ENCODE measurements at places on chromosomes 16 and 17.

DNA sequence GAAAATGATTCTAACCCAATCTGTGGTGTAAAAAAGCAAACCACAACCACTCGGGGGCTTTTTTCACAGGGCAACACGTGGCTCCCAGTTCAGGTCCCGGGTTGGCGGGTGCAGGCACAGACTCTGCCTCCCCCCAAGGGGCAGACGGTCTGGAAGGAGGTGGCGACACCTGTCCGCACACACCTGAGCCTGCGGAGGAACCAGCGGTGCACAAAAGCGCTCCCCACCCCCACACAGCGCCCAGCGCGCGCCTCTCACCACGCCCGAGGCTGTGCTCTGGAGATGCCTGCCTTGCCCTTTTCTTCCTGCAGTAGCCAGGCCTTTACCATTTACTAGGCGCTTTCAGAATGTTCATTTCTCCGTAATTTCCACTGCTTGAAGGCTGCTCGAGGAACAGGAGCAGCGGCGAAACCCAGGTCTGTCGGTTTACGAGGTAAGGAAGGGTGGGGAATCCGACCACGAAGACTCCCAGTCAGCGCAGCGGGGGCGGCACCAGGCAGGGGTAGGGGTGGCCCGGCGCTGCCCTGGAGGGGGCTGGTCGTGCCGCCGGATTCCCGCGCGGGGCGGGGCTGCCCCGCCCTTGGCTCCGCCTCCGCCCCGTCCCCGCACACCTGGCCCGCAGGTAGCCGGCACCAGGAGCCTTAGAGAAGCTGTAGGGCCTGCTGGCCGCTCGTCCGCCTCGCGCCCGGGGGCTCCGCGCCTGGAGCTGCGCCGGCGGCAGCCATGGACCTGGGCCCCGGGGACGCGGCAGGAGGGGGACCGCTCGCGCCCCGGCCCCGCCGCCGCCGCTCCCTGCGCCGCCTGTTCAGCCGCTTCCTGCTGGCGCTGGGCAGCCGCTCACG, at the start of gene USP43:
Gene USP43 (plus strand): TSS at position 608 of the 842 bp plus-strand sequence. CDS start 116 bp downstream, at position 724.
- DNase-seq: no peak

GRCh38 chr17:78886954-78887353, 16.0 kb downstream of the CEP295NL start:
- DNase-seq: no peak

DNA sequence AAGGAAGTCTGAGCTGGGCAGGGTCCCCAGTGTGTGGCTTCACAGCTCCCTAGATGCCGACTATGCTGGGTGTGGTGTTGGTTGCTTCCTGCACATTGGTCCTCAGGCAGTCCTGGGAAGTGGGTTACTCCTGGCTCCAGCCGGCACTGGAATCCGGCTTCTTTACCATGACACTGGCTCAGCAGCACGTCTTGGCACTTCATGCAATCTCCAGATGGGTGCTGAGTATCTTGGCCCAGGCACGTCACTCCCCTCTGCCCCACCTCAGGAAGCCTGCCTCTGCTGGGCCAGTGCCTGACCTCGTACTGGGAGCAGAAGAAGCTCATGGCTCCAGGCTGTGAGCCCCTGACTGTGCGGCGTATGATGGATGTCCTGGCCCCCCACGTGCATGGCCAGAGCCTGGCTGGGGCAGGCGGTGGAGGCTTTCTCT, 24.5 kb downstream of the FCSK start:
- DNase-seq: no peak

DNA sequence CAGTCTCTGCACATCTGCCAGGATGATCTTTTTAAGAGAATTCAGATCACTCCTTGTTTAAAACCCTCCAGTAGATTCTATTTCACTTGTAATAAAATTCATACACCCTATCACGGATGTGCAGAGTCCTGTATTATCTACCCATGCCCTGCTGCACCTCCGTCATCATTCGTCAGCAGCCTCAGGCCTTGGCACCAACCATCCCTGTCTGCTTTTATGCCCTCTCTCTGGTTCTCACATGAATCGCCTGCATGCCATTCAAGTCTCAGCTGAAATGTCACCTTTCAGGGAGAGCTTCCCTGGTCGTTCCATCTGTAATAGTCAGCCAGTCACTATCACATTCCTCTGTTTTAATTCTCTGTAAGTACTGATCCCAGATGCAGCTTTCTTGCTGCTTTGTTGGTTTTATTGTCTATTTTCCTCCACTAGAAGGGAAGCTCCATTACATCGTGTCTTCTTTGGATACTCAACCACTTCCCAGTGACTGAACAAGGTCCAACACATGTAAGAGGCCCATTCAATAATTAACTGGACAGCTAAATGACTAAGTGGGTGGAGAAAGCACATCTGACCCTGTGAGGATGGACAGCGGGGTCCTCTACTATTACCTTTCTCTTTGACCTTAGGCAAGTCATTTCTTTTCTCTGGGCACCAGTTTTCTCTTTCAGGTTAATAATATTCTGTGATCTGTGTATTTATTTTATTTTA, 81.2 kb upstream of the GOT2 start:
- no peak for DNase-seq

DNA sequence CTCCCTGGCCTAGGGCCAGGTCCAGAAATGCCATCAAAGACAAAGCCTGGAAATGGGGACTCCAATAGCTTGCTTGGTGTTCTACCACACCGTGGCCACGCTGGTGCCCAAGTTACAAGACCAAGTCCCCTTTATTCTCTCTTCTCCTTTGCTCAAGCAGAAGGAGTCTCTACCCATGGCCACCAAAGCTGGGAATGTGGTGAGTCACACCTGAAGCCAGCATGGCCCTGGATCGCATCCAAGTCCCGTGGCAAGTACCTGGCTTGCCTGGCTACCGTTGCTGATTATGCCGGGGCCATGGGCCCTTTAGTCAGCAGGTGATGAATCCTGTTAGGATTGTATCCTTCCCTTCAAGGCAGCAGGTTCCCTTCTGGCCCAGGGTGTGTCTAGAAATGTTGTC, 260.0 kb downstream of the HAPSTR1 start:
- no peak for DNase-seq

All from vagina (tissue), 2 donors.